ENCODE measurements at places on chromosomes 3 and 15. TPM values are rescaled to one million over a fixed set of nuclear protein-coding genes. Genes with fewer than 3 reads are reported as not detected.

The CEP97 gene
- 52.9 TPM for polyA plus RNA-seq

The NXPE3 gene
- polyA plus RNA-seq = 6.6 TPM

The LRRIQ4 gene
- not detected for polyA plus RNA-seq

The CCRL2 gene
- polyA plus RNA-seq = not detected

The P2RY12 gene
- not detected for polyA plus RNA-seq

The VEPH1 gene
- 0.89 TPM for polyA plus RNA-seq

The ZDHHC19 gene
- polyA plus RNA-seq = 3.8 TPM

The GOLGA6L1 gene
- polyA plus RNA-seq = not detected

The UROC1 gene
- polyA plus RNA-seq = not detected

The TBC1D2B gene
- polyA plus RNA-seq = 9.4 TPM

The CATSPER2 gene
- 2.0 TPM for polyA plus RNA-seq

The APBA2 gene
- polyA plus RNA-seq = 159 TPM

The DCBLD2 gene
- polyA plus RNA-seq = 69.0 TPM

The C3orf22 gene
- not detected for polyA plus RNA-seq

The AP2M1 gene
- 551 TPM for polyA plus RNA-seq

The TICRR gene
- polyA plus RNA-seq = 0.36 TPM

The RNF123 gene
- polyA plus RNA-seq = 27.4 TPM

The CORO2B gene
- polyA plus RNA-seq = 17.1 TPM

The MRPS25 gene
- 74.4 TPM for polyA plus RNA-seq

Data from neural cell (in vitro differentiated cells).